Activated CD8-positive, alpha-beta T cell treated with anti-CD3 and anti-CD28 coated beads, Interleukin-2, amount 10 ng/mL, durations not matched to agents 7 days and 5 days (primary cell): ENCODE measurements at places on chromosomes 12 and 14. TPM values are rescaled to one million over a fixed set of nuclear protein-coding genes. Genes with fewer than 3 reads are reported as not detected.

NFE2 gene
- not detected for total RNA-seq

GRCh38 chr12:42801271-42801670, 211.7 kb upstream of the PRICKLE1 start:
- DNase-seq = no peak
- H3K27me3 ChIP-seq = no peaks in the 10 kb centered on the region
- no peak overlapping the region for H3K27ac ChIP-seq
- H3K36me3 ChIP-seq = no peaks in the 10 kb centered on the region

DNA sequence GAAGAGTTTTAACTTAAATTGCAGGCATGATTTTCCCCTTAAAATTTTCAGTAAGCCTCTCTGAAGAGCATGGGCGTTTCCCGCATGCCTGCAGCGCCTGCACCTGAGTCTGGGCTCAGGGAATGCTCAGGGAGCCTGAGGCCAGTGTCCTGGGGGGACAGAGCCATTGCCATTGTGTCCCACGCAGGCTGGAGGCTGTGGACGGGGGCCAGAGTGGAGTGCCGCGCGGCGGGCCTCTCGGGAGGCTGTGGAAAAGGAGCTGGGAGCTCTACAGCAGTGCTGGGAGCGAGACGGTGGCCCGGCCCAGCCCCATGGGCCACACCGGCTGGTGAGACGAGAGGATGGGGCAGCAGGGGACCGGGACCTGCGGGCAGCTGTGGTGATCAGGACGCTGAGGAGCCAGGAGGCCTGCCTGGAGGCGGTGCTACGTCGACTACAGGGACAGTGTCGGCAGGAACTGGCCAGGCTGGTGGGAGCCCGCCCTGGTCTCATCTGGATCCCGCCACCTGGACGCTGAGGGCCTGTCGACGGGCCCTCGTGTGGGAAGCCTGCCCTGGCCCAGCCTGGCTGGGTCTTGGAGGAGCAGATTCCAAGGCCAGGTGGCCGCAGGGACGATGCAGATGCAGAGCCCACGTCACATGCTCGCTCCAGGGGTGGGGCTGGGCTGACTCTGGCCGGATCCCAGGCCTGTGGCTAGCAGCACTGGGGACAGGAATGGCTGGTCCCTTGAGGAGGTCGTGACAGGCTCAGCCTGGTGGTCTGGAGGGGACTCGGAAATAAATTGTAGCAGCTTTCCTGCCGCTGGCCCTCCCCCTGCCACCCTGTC, 7.6 kb downstream of the TEDC1 start:
- DNase-seq = no peak
- H3K4me1 ChIP-seq = no peaks in the 10 kb centered on the region
- no peak overlapping the region for H3K4me3 ChIP-seq
- no peak overlapping the region for H3K27ac ChIP-seq

DNA sequence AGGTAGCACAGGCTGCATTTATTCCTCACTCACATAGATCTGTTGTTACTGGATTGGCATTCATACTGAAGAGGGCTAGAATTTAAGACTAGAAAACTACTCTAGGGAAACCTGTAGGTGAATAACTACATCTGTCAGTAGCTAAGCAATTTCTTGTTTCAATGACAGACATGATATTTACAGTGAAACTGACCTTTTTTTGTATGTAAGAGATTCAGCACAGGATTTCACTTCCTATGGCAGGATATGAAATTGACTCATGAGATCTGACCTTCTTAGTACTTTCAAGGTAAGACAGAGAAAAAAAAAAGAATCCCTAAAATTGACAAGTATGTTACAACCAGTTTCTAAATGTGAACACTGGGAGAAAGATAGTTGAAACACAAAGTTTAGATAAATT, 189.8 kb upstream of the SLC16A7 start:
- peaks cover 14% of the 10 kb centered on the region for H3K4me1 ChIP-seq
- H3K4me3 ChIP-seq = no peak overlapping the region

DNA sequence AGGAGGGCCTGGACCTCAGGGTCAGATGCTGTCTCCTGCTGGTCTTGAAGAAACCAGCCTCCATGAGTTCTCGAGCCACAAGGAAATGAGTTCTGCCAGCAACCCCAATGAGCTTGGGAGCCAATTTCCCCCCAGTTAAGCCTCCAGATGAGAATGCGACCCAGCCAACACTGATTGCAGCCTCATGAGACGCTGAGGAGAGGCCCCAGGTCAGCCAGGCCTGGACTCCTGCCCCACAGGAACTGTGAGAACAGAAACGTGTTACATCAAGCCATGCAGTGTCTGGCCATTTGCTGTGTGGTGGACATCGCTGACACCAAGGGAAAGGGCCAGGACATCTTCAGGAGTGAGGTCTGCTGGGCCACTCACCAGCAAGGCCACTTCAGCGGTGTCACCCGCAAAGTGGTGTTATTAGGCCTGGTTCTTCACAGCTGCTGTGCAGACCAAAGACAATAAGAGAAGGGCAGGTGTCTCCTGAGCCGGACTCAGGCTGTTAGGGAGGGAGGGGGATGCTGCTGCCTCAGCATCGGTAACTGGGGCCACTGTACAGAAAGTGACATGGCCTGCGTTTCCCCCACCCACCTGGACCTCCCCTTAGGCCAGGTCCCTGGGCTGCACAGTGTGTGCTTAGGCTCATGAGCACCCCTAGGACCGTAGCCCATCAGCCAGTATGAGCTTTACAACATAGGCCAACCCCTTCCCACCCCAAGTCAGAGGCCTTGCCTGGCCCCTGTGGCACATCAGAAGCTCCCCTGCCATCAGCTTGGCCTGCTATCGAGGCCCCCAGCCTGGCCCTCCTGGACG, 272.4 kb upstream of the RTL1 start:
- H3K27me3 ChIP-seq = peaks cover 2% of the 10 kb centered on the region
- no peak overlapping the region for H3K4me3 ChIP-seq
- DNase-seq = no peak
- H3K27ac ChIP-seq = no peak overlapping the region
- H3K4me1 ChIP-seq = no peaks in the 10 kb centered on the region
- no peaks in the 10 kb centered on the region for H3K36me3 ChIP-seq

DNA sequence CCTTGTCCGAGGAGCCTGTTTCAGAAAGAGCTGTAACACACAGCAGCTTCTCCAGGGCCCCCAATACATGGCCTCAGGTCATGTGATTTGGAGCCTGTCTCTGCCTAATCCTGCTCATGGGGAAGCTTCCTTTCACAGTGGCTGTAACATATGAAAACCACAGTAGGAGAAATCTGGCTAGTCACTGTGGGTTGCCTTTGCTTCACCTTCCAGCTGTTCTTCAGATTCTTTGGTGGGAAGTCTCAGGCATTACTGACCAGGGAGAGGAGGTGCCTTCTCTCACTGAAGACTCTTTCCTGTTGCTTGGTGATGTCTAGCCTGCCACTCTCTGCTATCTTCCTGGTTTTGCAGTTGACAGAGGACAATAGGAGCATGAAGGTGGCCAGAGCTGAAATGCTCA, 350.6 kb downstream of the DPF3 start:
- H3K27ac ChIP-seq = no peak overlapping the region
- no peak for DNase-seq
- H3K27me3 ChIP-seq = peaks cover 26% of the 10 kb centered on the region
- H3K4me1 ChIP-seq = peaks cover 39% of the 10 kb centered on the region
- H3K4me3 ChIP-seq = no peak overlapping the region
- H3K36me3 ChIP-seq = no peaks in the 10 kb centered on the region

GRCh38 chr12:108657130-108657745, 23.5 kb upstream of the SELPLG start:
- H3K4me1 ChIP-seq = no peaks in the 10 kb centered on the region
- no peak overlapping the region for H3K4me3 ChIP-seq
- no peak for DNase-seq
- H3K27ac ChIP-seq = no peak overlapping the region
- H3K36me3 ChIP-seq = peaks cover 25% of the 10 kb centered on the region
- no peaks in the 10 kb centered on the region for H3K27me3 ChIP-seq

GRCh38 chr14:73825551-73826188, 26.0 kb upstream of the PTGR2 start:
- peaks cover 21% of the 10 kb centered on the region for H3K4me1 ChIP-seq
- H3K27me3 ChIP-seq = peaks cover 3% of the 10 kb centered on the region
- DNase-seq = peak; percentile 77
- no peak overlapping the region for H3K4me3 ChIP-seq
- H3K27ac ChIP-seq = no peak overlapping the region

- no peak for DNase-seq
- H3K27ac ChIP-seq = peak overlapping the region; percentile 41
- H3K27me3 ChIP-seq = no peaks in the 10 kb centered on the region
- H3K4me3 ChIP-seq = no peak overlapping the region
These were observed 72.0 kb upstream of the RESF1 start for GRCh38 chr12:31887109-31887811.

DNA sequence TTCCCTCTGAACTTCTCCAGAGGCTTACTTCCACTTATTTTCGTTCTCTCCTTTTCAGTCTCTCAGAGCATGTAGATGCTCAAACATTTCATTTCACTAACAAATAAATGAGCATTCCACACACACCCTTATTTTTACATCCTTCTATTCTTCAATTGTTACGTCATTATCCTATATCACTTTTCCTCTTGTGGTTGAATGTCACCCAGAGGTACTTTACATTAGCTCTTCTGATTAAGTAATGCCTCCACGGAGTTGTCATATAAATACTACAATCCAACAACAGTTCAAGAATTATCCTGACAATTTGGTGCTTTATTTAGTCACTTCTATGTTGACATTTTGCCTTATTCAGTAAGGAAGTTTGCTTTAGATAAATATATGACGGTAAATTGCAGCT, 18.4 kb downstream of the FAR2 start:
- no peak overlapping the region for H3K27ac ChIP-seq
- peaks cover 5% of the 10 kb centered on the region for H3K36me3 ChIP-seq
- peaks cover 9% of the 10 kb centered on the region for H3K4me1 ChIP-seq
- H3K4me3 ChIP-seq = no peak overlapping the region

DNA sequence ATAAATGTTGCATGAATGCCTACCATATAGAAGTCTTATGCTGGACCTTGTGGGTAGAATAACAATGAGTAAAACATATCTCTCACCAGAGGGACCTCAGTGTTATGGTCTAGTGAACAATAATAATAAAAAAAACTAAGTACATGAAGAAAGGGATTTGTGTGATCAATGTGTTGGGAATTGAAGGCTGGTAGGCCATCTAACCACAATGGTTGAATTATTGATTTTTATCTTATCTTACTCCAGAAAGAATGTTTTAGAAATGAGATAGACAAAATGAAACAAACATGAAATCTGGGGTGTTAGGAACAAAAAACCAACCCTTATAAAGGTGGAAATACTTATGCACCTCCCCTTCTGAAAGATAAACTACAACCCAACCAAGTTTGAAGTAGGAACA, 243.9 kb upstream of the LRIG3 start:
- no peak for DNase-seq
- H3K4me3 ChIP-seq = no peak overlapping the region
- no peaks in the 10 kb centered on the region for H3K27me3 ChIP-seq
- H3K27ac ChIP-seq = no peak overlapping the region

- H3K36me3 ChIP-seq = no peaks in the 10 kb centered on the region
- no peak overlapping the region for H3K4me3 ChIP-seq
- H3K4me1 ChIP-seq = no peaks in the 10 kb centered on the region
- no peak overlapping the region for H3K27ac ChIP-seq
These were observed 8.6 kb upstream of the G2E3 start for GRCh38 chr14:30550335-30550734.

FBLN5 gene
- total RNA-seq = 1.6 TPM
